ENCODE measurements at places on chromosomes 1 and 21. TPM values are rescaled to one million over a fixed set of nuclear protein-coding genes. Genes with fewer than 3 reads are reported as not detected.
A peak's percentile ranks its signal among the peaks of the same experiment; 100 is the strongest.

GRCh38 chr21:39681257-39681656 lies 63.7 kb upstream of the IGSF5 start:
- no peaks in the 10 kb centered on the region for H3K36me3 ChIP-seq
- no peak overlapping the region for H3K4me3 ChIP-seq
- no peaks in the 10 kb centered on the region for H3K27me3 ChIP-seq
- no peak overlapping the region for H3K27ac ChIP-seq

- no peaks in the 10 kb centered on the region for H3K27me3 ChIP-seq
- no peak overlapping the region for H3K27ac ChIP-seq
- no peaks in the 10 kb centered on the region for H3K4me1 ChIP-seq
- DNase-seq, result no peak
Observed at GRCh38 chr1:185448591-185449186, 131.6 kb upstream of the IVNS1ABP start.

GRCh38 chr1:227780101-227781044 lies 35.1 kb upstream of the PRSS38 start:
- no peak for DNase-seq
- no peaks in the 10 kb centered on the region for H3K4me1 ChIP-seq
- H3K36me3 ChIP-seq, result no peaks in the 10 kb centered on the region
- H3K4me3 ChIP-seq, result no peak overlapping the region
- no peaks in the 10 kb centered on the region for H3K27me3 ChIP-seq

GRCh38 chr1:230772457-230773395 lies 25.5 kb downstream of the CAPN9 start:
- peak overlapping the region; percentile 80 for H3K27ac ChIP-seq
- no peaks in the 10 kb centered on the region for H3K36me3 ChIP-seq
- no peak overlapping the region for H3K4me3 ChIP-seq
- H3K4me1 ChIP-seq, result peaks cover 7% of the 10 kb centered on the region
- H3K27me3 ChIP-seq, result no peaks in the 10 kb centered on the region

DNA sequence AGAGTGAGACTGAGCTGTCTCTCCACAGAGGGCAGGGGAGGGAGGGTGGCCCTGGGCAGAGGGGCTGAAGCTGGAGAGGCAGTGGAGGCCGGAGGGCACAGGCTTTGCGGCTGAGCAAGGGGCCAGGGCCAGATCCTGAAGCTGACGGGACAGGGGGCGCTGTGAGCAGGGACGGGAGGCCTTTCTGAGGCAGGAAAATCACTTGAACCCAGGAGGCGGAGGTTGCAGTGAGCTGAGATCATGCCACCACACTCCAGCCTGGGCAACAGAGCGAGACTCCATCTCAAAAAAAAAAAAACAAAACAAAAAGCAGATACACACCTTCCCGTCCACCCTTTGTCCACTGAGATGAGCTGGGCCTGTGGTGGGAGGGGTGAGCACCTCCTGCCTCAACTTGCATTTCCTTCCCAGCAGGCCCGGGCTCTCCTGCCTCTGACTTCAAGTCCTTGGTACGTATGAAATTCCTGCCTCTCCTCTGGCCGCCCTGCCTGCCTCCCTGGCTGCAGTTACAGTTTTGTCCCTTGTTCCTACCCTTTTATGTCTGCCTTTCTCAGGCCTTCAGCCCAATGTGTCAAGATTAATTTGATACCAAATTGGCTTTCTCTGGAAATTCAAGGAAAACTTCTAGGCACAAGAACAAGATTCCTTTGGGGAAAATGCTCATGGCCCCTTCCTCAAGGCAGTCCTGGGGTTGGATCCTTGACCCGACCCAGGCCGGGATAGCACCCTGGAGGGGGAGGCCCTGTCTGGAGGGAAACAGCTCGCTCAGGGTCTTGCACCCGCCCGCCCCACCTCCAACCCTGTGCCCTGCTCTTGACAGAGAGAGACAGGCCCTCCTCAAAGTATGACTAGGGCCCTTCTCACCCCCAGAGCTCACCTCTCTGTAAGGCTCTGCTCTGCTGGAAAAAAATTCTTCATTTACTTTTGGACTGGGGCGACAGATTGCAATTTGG lies 11.2 kb upstream of the ADAMTSL4 start:
- H3K27me3 ChIP-seq, result no peaks in the 10 kb centered on the region
- peak overlapping the region; percentile 88 for H3K27ac ChIP-seq
- DNase-seq, result peak; percentile 86
- no peaks in the 10 kb centered on the region for H3K36me3 ChIP-seq

ZNF692 gene
- 128 TPM for total RNA-seq

DNA sequence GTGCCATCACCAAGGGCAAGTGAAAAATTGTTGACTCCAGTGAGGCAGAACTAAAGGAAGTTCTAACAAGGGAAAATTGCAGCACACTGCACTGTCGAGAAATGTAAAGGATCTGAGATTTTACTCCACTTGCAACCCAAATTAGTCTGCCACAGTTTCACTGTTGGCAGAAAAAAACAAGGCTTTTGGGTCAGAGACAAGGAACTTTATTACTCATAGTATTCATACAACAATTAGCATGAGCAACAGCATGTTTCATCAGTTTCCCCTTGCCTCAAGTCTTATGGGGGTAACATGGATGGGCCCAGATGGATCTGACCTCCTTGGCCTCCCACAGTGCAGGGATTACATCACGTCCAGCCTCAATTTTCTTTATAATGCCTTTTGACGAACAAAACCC lies 125.3 kb downstream of the LTN1 start:
- no peaks in the 10 kb centered on the region for H3K4me1 ChIP-seq
- H3K36me3 ChIP-seq, result peaks cover 9% of the 10 kb centered on the region

- no peak overlapping the region for H3K4me3 ChIP-seq
- no peak for DNase-seq
Observed at GRCh38 chr1:24857507-24858133, 72.5 kb downstream of the RUNX3 start.

C1QTNF12 gene
- total RNA-seq, result not detected

DNA sequence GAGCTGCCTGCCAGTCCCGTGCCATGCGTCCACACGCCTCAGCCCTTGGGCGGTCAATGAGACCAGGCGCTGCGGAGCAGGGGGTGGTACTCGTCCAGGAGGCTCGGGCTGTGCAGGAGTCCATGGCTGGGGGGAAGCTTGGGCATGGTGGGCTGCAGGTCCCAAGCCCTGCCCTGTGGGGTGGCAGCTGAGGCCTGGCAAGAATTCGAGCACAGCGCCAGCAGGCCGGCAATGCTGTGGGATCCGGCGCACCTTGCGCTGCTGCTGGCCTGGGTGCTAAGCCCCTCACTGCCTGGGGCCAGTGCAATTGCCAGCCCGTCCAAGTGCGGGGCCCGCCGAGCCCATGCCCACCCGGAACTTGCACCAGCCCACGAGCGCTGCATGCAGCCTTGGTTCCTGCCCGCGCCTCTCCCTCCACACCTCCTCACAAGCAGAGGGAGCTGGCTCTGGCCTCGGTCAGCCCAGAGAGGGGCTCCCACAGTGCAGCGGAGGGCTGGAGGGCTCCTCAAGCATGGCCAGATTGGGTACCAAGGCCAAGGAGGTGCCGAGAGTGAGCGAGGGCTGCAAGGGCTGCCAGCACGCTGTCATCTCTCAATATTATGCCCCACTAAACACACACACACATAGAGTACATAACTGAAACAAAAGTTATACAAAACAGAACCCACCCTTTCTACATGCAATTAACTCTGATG lies 307.7 kb downstream of the LMO4 start:
- DNase-seq, result no peak
- H3K27ac ChIP-seq, result no peak overlapping the region
- H3K4me1 ChIP-seq, result peaks cover 3% of the 10 kb centered on the region
- H3K27me3 ChIP-seq, result no peaks in the 10 kb centered on the region

KIAA1614 gene
- total RNA-seq, result 1.3 TPM

GRCh38 chr1:209960926-209961325 lies 22.9 kb downstream of the SYT14 start:
- H3K27ac ChIP-seq, result no peak overlapping the region
- no peaks in the 10 kb centered on the region for H3K36me3 ChIP-seq
- DNase-seq, result no peak
- no peaks in the 10 kb centered on the region for H3K27me3 ChIP-seq
- no peak overlapping the region for H3K4me3 ChIP-seq
- no peaks in the 10 kb centered on the region for H3K4me1 ChIP-seq

- H3K4me1 ChIP-seq, result peaks cover 38% of the 10 kb centered on the region
- H3K27ac ChIP-seq, result no peak overlapping the region
Observed at GRCh38 chr1:201880928-201881571, 7.6 kb upstream of the SHISA4 start.

GRCh38 chr1:234486858-234487840 lies 8.2 kb upstream of the TARBP1 start:
- no peaks in the 10 kb centered on the region for H3K36me3 ChIP-seq
- no peak overlapping the region for H3K27ac ChIP-seq
- DNase-seq, result peak; percentile 89
- peaks cover 22% of the 10 kb centered on the region for H3K27me3 ChIP-seq
- H3K4me3 ChIP-seq, result no peak overlapping the region

- no peak overlapping the region for H3K27ac ChIP-seq
- peaks cover 30% of the 10 kb centered on the region for H3K4me1 ChIP-seq
- no peak overlapping the region for H3K4me3 ChIP-seq
- DNase-seq, result no peak
- no peaks in the 10 kb centered on the region for H3K36me3 ChIP-seq
- no peaks in the 10 kb centered on the region for H3K27me3 ChIP-seq
Observed at GRCh38 chr1:205945069-205945468, 1.8 kb upstream of the SLC26A9 start.

DNA sequence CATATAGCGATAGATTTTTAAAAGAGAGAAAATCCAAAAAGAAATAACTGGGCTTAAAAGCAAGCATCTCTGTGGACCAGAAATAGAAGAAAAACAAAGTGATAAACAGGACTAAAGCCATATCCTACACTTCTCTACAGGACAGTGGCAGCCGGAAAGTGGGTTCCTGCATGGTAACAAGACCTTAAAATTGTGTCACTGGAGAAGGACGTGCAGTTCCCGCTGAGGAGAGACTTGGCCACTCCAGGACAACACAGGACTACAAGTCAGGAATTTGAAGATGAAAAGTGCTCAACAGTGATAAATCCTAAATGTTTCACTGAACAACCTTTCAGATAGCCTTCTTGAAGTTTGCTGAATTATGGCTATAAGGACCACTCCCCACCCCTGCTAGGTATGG lies 1.9 kb upstream of the HLCS start:
- H3K4me3 ChIP-seq, result no peak overlapping the region
- no peaks in the 10 kb centered on the region for H3K4me1 ChIP-seq
- no peaks in the 10 kb centered on the region for H3K36me3 ChIP-seq
- H3K27me3 ChIP-seq, result no peaks in the 10 kb centered on the region
- no peak overlapping the region for H3K27ac ChIP-seq

ZNF593OS gene
- not detected for total RNA-seq

ADGRL4 gene
- total RNA-seq, result 0.12 TPM

MR1 gene
- 0.12 TPM for total RNA-seq

IGSF9 gene
- 4.1 TPM for total RNA-seq

DNA sequence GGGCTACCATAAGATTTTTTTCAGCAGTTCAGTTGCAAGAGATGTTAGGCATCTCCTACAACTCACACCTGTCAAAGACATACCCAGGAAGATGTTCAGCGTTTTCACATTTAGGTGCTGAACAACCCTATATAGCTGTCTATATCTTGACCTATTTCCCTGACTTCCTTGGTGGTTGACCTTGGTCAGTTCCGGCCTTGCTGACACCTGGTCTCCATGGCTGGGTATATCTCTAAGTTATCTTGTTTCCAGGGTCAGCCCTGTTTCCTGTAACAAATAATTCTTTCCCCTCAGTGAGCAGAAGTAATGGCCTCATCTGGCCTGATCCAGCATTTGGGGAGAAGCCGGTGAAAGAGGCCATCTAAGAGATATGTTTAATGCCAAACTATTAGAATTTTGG lies 2.4 kb upstream of the BTG2 start:
- H3K27ac ChIP-seq, result no peak overlapping the region
- peaks cover 31% of the 10 kb centered on the region for H3K4me1 ChIP-seq
- H3K27me3 ChIP-seq, result no peaks in the 10 kb centered on the region
- no peak for DNase-seq

GRCh38 chr21:27582948-27583430 lies 616.1 kb upstream of the ADAMTS5 start:
- no peak overlapping the region for H3K4me3 ChIP-seq
- DNase-seq, result no peak
- no peaks in the 10 kb centered on the region for H3K27me3 ChIP-seq
- no peaks in the 10 kb centered on the region for H3K4me1 ChIP-seq

- H3K27me3 ChIP-seq, result no peaks in the 10 kb centered on the region
- no peak overlapping the region for H3K4me3 ChIP-seq
- peaks cover 4% of the 10 kb centered on the region for H3K4me1 ChIP-seq
- H3K36me3 ChIP-seq, result peaks cover 11% of the 10 kb centered on the region
- no peak overlapping the region for H3K27ac ChIP-seq
- DNase-seq, result peak; percentile 5
Observed at GRCh38 chr1:12244078-12244477, 14.2 kb downstream of the VPS13D start.

KDF1 gene
- total RNA-seq, result 0.67 TPM

- H3K4me3 ChIP-seq, result peak within 1 kb of the TSS; percentile 93
- peak within 1 kb of the TSS; percentile 96 for H3K27ac ChIP-seq
- H3K27me3 ChIP-seq, result no peaks in the 10 kb centered on the region
- H3K36me3 ChIP-seq, result peaks cover 2% of the 10 kb centered on the region
- DNase-seq, result peak; percentile 87
- H3K4me1 ChIP-seq, result peaks cover 11% of the 10 kb centered on the region
Observed at GRCh38 chr1:96721416-96722160, at the start of gene PTBP2. Gene PTBP2 (plus strand): TSS chr1:96721784. CDS start chr1:96721865, 81 bp downstream.

GRCh38 chr1:54766726-54767125 lies 2.4 kb upstream of the PARS2 start:
- H3K36me3 ChIP-seq, result no peaks in the 10 kb centered on the region
- H3K4me1 ChIP-seq, result peaks cover 6% of the 10 kb centered on the region
- H3K27me3 ChIP-seq, result no peaks in the 10 kb centered on the region

B3GALT2 gene
- total RNA-seq, result 1.5 TPM

GRCh38 chr1:227312361-227313025 lies 5.8 kb downstream of the CDC42BPA start:
- H3K4me3 ChIP-seq, result no peak overlapping the region
- no peaks in the 10 kb centered on the region for H3K36me3 ChIP-seq
- H3K27ac ChIP-seq, result no peak overlapping the region
- no peaks in the 10 kb centered on the region for H3K27me3 ChIP-seq
- DNase-seq, result no peak

DNA sequence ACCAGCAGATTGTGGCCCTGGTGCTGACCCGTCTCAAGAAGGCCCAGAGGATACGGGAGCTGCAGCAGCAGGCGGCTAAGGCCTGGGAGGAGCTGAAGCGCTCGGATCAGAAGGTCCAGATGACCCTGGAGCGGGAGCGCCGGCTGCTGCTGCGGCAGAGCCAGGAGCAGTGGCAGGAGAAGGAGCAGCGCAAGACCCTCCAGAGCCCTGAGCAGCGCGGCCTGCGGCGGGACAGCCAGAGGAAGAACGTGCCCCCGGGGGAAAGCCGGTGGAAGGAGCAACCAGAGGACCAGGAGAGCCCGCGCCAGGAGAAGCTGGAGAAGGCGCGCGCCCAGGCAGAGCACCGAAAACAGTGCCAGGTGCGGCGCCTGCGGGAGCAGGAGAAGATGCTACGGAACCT lies 1.0 kb downstream of the CCDC185 start:
- no peaks in the 10 kb centered on the region for H3K36me3 ChIP-seq
- no peak for DNase-seq
- H3K27me3 ChIP-seq, result no peaks in the 10 kb centered on the region
- no peak overlapping the region for H3K27ac ChIP-seq
- no peaks in the 10 kb centered on the region for H3K4me1 ChIP-seq

Data from cardiac muscle cell (in vitro differentiated cells and primary cell).